CD4-positive, alpha-beta T cell treated with Interleukin-15 for 4 hours (primary cell): ENCODE measurements at places on chromosomes 1 and 21.
A peak's percentile ranks its signal among the peaks of the same experiment; 100 is the strongest.

DNA sequence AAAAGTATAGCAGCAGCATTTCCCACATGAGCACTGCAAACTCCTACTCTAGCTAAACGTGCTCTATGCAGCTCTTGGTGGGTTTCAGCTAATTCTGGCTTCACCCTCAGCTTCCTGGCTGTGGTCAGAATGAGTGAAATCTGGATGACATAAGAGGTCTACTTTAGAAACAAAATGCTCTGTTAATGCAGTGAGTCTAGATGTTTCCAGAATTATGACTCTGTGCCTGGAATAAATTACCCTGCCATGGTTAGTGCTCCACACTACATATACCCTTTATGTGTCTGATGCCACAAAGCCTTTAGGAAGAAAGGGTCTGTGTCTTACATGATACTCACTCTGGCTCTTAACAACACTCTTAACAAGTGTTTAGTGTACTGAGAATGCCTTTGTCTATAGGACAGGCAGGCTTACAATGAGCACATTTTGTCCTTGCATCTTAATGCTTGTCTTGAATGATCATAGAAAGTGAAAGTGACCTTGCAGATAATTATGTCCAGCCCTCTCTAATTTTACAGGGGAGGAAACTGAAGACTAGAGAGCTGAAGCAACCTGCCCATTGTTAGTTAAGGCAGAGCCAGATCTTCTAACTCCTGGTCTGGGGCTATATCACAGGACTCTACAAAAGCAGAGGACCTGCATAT is 9.2 kb downstream of the S100A10 start:
- peak; percentile 59 for DNase-seq

GRCh38 chr1:243890576-243890975 is 40.5 kb upstream of the AKT3 start:
- no peak for DNase-seq

DNA sequence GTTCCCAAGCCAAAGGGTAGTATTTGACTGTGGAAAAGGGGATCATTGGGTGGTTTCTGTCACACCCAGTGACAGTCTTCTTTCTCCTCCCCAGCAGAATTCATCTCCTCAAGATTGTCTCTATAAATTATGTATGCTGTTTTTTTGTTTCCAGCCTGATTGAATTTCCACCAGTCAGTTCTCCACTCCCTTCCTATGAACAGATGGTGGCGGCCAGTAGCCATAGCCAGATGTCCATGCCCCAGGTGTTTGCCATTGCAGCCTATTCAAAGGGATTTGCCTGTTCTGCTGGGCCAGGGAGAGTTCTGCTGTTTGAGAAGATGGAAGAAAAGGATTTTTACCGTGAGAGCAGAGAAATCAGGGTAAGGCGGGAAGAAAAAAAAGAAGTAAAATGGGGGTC is 12.9 kb downstream of the CFAP57 start:
- DNase-seq, result no peak

DNA sequence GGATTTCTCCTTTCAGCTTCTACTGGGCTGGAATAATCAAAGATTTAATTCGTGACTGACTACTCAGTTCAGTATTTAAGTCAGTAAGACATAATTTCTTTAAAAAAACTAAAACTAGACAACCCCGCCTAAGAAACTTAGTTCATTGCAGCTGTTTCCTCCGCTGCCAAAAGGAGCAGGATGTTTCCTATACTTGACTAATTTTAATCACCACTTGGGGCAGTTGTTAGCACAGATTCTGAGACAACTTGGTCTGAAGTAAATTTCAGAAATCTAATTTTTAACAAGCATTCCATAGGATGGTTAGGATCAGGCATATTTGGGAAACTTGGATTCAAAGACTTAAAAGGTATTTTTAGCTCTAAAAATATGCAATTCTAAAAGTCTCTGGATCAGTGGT is 34.0 kb downstream of the EPRS1 start:
- DNase-seq, result no peak

GRCh38 chr1:94271373-94271772 is 34.0 kb upstream of the ARHGAP29 start:
- DNase-seq, result no peak
